Stimulated activated CD8-positive, alpha-beta memory T cell treated with anti-CD3 and anti-CD28 coated beads, Interleukin-7, amount 100 ng/mL, for 24 hours (primary cell): ENCODE measurements at places on chromosomes 2 and 18.

- no peak for DNase-seq
Measured at GRCh38 chr18:27750014-27750413, 426.9 kb downstream of the CDH2 start.

GRCh38 chr2:216170076-216170763 lies 61.1 kb downstream of the XRCC5 start:
- DNase-seq = no peak

DNA sequence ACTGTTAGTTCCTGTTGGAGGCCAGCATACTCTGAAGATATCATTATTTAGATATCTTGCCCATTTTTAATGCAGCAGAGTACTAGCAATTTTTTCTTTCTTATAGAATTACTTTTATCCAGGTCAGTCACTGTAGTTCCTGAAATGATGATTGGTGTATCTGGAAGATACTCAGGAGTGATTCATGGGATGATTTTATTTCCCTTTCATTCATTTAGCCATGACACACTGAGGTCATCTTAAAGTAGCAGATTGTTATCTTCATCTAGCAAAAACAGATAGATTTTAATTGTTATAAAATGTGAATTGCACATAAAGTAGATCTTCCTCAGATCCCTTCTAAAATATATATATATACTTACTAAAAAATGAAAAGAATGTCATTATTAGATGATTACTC lies 109.1 kb downstream of the PIK3C3 start:
- no peak for DNase-seq

GRCh38 chr18:34741401-34741800 lies 31.3 kb downstream of the DTNA start:
- DNase-seq = no peak

GRCh38 chr18:5980721-5981120 lies 85.4 kb upstream of the TMEM200C start:
- DNase-seq = no peak

- DNase-seq = no peak
Measured at GRCh38 chr2:212930556-212931260, 220.7 kb downstream of the IKZF2 start.

GRCh38 chr2:230738924-230739323 lies 26.3 kb downstream of the CAB39 start:
- no peak for DNase-seq

- no peak for DNase-seq
Measured at GRCh38 chr2:23433282-23433681, 48.3 kb downstream of the KLHL29 start.

DNA sequence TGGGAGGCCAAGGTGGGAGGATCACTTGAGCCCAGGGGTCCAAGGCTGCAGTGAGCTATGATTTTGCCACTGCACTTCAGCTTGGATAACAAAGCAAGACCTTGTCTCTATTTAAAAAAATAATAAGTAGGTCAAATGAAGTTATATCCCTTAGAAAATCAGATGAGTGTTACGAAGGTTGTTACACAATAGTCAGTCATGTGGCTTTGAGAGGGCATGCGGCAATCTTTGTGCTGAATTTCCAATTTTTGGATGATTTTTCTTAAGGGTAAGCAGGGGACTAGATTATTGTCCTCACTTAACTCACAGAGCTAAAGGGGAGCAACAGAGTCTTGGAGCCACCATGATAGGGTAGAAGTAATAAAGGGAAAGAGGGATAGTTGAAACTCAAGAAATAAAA lies 71.8 kb downstream of the B3GNT2 start:
- DNase-seq = no peak

- no peak for DNase-seq
Measured at GRCh38 chr2:62538756-62539155, 32.8 kb upstream of the TMEM17 start.

DNA sequence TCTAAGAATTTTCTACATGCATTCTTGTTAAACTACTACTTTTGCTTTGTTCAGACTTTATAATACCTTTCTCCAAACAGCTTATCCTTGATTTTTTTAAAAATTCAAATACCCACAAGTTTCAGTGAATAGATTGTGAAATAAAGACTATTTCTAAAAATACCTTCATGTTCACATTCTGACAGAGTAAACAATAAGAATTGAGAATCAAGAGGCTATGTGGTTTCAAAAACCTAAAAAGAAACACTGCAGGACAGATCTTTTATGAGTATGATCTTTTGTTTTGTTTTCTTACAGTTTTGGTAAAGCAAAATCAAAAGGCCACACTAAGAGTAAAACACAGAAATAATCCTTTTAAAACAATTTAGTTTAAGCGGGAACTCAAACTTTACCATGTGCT lies 21.2 kb downstream of the ALS2 start:
- no peak for DNase-seq

DNA sequence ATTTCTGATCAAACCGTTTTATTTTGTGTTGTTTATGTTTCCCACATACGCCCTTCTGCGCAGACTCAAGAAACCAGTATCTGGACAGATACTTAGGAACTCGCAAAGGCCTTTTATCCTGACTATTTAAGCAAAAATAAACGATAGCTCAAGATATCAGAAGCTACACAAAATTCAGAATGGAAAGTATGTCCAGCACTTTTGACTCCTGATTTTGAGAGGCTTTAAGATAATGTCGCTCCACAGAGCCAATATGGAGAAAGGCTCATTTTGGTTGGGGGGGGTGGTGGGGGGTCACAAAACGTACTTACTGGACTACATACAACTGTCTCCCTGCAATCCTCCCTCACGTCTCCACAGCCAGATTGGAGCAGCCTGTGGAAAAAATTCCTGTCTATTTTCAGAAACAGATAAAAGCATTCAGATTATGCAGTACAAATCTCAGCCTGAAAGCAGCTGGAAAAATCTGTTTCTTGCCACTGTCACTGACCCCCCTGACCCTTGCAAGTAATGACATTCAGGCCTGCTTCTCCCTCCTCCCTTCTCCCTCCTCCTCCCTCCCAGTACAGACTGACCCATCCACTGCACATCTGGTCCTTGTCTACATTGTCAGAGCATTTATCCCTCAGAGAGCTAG lies 34.9 kb upstream of the LCLAT1 start:
- DNase-seq = no peak

DNA sequence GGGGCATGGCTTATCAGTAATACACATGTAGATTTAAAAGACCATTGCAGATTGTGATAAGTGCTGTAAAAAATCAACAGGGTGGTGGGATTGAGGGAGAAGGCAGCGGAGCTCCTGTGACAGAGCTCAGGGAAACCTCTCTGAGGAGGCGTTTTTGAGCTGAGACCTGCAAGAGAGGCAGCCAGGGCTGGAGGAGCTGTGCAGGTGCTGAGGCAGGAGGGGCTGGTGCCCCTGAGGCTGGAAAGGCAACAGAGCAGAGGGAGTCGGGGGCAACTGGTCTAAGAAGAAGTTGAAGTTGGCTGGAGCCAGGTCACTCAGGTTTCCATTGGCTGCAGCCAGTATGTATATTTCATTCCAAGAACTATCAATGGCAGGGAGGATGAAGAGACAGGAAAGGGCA lies 47.6 kb downstream of the KLHL29 start:
- DNase-seq = no peak

DNA sequence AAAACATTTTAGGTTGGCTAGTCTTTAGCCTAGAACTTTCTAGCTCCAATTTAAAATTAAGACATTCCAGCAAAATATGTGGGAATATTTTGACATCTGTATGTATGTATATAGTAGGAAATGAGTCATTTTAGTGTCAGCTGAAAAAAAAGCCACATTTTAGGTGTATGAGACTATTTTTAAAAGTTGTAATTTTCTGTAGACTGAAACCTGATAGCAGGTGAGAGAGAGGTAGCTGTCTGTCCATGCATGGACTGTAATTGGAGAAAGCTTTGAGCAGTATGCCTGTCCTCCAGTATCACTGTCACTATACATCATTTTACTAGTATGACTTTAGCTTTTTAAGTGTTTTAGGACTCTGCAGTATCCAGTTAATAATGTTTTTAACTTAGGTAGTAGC lies 26.1 kb upstream of the PPP1R1C start:
- no peak for DNase-seq

DNA sequence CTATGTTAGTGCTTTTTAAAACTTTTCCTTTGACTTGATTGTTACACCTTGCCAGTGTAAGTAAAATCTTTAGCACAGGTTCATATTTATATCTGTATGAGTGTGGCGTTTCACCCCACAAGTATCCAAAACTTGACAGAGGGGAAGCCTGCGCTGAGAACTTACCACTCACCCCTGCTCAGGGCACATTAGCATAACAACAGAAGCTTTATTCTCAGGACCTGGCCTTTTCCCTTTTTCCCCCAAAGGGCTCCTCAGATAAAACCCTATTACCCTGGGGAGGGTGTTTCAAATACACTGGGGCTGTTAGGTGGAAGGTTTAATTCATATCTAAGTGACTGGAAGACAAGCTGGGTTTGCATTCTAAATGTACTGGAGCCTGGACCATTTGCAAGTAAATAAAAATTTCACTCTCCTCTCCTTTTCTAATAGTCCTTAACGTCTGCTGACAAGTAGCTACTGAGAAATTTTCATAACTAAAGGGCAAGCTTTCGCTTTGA lies 276.6 kb downstream of the RNF152 start:
- no peak for DNase-seq

DNA sequence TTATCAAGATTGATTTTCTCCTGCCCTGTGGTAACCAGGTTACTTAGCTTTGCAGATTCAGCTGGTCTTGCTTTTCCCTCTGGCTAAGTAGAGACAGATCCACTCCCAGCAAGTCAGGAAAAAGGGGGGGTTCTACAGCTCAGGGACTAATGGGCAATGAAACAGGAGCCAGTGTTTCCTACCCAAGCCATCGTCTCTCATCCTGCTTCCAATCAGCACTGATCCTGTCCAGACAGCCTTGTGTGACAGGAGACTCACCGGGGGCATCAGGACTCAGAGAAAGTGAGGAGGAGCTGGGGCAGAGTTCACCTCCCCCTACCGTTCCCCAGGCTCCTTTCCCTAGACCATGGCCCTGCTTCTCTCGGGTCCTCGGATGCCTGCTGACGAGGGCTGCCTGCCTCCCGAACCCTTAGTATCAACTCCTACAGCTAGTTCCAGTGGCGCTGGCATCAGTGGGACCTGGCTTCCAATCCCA lies 307.6 kb downstream of the ALK start:
- no peak for DNase-seq

DNA sequence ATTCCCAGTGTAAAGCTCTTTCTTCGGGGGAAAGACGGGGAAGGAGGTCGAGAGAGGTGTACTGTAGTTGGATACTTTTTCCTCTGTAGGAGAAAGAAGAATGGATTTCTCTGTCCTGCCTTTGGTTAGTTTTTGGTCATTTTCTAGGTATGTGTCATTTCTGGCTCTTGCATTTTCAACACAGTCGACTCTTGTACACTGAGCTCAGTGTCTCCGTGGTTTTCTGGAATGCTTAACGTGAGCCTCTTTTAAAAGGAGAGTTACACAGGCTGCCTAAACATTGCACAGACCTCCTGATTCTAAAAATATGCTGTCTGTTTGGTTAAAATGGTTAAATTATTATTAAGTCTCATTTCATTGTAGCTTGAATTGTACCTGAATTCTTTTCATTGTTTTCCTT lies 21.8 kb upstream of the GLS start:
- no peak for DNase-seq

- no peak for DNase-seq
Measured at GRCh38 chr2:225434014-225434413, 34.5 kb downstream of the NYAP2 start.

DNA sequence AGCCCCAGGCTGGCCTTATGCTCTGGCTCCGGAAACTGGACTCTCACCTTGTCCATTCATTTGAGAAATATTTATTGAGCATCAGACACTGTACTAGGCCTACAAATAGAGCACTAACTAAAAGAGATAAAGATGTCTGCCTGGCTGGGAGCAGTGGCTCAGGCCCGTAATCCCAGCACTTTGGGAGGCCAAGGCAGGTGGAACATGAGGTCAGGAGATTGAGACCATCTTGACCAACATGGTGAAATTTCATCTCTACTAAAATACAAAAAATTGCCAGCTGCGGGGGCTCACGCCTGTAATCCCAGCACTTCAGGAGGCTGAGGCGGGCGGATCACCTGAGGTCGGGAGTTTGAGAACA lies 7.6 kb upstream of the MRPL33 start:
- no peak for DNase-seq

- DNase-seq = no peak
Measured at GRCh38 chr2:51335087-51336058, 303.4 kb upstream of the NRXN1 start.
